ENCODE measurements at places on chromosomes 16 and 17. TPM values are rescaled to one million over a fixed set of nuclear protein-coding genes. Genes with fewer than 3 reads are reported as not detected.

Gene MAPT
- 0.41 TPM for total RNA-seq

GRCh38 chr17:65824901-65825300 is 263.5 kb upstream of the AXIN2 start:
- no peak for DNase-seq

DNA sequence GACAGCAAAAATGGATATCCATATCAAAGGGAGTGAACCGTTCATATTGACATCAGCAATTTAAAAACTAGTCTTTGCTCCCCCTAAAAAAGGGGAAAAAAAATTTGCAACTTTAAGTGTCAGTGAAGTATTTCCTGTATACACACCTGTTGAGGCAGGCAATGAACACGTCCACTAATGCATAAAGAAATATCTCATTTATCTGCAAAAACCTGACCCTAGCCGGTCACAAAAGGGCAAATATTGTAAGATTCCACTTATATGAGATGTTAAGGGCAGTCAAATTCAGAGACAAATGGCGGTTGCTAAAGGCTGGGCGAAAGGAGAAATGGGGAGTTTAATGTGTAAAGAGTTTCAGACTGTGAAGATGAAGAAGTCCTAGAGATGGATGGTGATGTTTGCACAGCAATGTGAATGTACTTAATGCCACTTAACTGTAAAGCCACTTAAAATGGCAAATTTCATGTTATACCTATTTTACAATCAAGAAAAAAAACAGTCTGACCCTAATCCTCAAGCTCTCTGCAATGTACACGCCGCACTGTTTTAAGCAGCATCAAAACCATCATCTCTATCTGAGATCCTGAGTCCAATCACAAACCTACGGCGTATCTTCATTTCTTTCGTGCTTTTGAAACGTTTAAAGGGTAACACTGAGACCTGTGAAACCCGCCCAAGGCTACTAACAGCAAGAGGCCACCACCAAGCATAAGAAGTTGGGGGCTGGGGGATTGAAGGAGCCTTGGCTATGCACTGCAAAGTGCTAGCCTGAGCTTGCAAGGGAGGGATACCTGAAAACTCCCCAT is 1.1 kb downstream of the PARN start:
- DNase-seq, result no peak

Gene KRT27
- total RNA-seq, result not detected

DNA sequence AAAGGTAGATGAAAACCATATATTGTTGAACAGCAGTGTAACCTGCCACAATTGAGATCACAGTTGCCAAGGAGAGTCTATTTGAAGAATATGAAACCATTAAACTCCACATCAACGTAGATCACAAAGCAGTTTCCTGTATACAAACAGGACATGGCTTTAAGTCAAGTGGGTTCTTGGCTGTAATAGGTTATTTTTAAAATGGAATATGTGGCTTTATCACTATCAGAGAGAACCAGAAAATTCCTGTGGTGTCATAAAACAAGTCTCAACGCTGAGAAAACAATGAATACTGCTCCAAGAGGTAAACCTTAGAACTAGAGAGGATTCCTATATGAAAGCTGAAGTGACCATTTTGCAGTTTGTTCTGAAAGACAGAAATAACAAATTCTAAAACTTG is 999.7 kb downstream of the CDH11 start:
- DNase-seq, result no peak

Gene KIF2B
- not detected for total RNA-seq

DNA sequence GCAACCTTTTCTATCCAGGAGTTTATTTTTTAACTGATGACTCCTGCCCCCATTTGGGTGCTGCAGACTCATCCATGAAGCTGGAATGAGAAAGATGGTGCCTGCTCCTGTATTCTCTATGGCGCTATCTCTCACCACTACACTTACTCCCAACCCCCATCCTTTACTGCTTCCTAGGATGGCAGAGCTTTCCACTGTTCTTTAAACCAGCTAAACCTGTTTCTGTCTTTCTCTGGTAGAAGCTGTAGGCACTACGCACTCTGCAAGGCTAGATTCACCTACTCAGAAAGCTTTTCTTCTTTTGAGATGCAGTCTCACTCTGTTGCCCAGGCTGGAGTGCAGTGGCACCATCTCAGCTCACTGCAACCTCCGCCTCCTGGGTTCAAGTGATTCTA is 47.0 kb downstream of the ADAMTS18 start:
- DNase-seq, result no peak

GRCh38 chr17:45088741-45089140 is 27.6 kb downstream of the NMT1 start:
- DNase-seq, result no peak

GRCh38 chr16:53090591-53091411 is 36.0 kb downstream of the CHD9 start:
- DNase-seq, result no peak

Gene IL32
- total RNA-seq, result 383 TPM

Gene OTOA
- total RNA-seq, result not detected

DNA sequence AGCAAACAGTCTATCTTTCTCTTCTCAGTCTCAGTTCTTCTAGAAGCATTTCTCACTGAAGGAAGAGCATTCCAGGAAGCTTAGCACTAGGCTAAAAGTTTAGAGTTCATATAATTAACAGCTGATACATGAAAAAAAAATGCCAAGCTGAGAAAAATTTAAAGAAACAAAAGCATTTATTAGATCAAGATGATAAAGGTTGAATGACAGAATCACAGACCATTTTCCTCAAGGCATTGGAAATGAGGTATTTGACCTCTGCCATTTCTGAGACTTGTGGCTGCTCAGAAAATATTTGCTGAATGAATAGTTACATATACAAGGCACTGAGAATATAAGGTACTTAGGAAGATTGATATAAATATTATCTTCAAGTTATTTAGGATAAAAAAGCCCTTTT is 901.6 kb upstream of the GOT2 start:
- no peak for DNase-seq

- peak; percentile 38 for DNase-seq
These were observed 45.2 kb downstream of the XPO6 start for GRCh38 chr16:28166394-28167208.

DNA sequence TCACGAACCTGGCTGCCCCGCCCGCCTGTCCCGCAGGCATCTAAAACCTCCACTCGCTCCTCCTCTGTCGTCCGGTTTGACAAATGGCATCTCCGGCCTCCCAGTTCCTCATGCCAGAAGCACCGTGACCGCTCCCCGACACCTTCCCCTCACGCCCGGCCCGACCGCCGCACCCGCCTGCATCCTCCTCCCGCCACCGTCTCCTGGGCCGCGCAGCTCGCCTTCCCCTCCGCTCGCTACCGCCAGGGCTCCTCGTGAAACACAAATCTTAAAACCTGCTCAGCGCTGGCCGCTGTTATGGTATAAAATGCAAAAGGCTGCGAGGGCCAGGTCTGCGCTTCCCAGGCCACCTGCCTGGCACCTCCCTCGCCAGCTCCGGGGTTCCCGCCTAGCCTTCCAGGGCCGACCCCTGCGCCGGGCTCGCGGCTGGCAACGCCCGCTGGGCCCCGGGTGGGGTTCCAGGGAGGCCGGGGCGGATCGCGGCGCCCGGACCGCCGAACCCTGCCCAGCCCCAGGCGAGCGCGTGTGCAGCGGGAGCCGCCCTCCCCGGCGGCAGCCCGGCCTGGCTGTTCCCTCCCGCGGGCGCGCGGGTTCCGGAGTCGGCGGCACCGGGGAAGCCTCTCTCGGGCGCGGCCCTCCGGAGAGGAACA is 488 bp downstream of the SPSB3 start:
- DNase-seq, result no peak

- no peak for DNase-seq
These were observed 261 bp upstream of the B4GALNT2 start for GRCh38 chr17:49132317-49132698.
